T1000 (cell line): ENCODE measurements at places on chromosomes 5 and 9.

DNA sequence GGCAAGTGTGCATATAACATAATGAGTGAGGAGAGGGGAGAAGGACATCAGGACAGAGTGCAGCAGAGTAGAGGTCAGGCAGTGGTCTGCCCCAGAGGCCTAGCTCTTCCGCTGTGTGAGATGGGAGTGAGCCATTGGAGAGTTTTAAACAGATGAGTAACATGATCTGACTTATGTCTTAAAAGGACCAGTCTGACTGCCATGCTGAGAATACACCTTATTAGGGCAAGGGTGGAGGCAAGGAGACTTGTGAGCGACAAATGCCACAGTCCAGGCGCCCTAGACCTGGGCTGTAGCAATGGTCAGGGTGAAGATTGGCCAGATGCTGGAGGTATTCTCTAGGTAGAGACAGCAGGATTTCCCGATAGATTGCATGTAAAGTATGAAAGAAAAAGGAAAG is 83.1 kb downstream of the WWC1 start:
- no peak for DNase-seq

- no peak for DNase-seq
These were observed 5.1 kb downstream of the ARL14EPL start for GRCh38 chr5:116037236-116037822.

DNA sequence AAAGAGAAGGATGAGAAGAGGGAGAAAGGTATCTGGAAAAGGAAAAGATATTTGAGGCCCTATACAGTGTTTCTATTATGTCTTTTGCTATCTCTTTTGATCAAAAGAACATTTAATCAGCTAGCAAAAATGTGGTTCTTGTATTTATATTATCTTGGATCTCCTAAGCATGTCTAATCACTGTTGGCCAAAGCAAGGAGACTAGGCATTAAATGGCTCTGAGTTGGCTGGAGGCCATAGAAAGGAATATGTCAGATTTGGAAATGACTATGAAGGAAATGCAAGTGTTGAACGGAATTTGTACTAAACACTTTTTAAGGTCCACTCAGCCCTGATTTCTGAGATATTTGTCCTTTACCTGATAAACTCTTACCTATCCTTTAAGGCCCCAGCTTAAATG is 22.4 kb upstream of the THG1L start:
- DNase-seq: no peak

DNA sequence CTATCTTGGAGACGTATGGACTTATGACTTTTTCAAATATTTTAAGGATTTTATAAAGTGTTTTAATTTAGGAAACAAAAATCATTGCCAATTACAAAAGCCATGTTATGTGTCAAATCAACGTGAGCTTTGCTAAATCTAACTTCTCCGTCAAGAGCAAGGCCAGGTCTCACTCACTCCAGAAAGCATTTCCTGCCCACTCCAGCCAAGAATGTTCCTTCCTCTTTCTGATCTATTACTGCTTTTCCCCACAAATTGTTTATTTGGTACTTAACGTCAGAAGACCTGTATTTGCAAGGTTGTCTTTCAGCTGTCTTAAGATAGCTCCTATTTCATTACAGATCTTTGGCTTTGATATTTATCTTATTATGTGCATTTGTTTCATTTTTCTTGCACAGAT is 193.5 kb upstream of the HAPLN1 start:
- no peak for DNase-seq

DNA sequence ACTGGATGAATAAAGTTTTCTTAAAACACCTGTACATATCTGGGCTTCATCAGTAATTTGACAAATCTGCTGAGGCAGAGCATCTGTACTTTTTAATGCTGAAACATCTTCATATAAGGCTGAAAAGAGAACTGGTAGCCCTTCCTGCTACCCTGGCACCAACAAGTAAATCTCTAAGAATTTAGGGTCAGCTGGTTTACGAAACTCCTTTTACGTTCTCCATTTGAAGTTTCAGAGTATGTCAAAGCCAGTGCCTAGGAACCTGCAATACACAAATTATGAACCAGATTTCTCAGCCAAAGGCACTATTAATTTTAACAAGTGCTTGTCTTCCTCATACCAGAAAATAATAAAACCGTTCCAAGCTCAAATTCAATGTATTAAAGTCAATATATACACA is 3.8 kb downstream of the ZFAND5 start:
- DNase-seq: no peak

DNA sequence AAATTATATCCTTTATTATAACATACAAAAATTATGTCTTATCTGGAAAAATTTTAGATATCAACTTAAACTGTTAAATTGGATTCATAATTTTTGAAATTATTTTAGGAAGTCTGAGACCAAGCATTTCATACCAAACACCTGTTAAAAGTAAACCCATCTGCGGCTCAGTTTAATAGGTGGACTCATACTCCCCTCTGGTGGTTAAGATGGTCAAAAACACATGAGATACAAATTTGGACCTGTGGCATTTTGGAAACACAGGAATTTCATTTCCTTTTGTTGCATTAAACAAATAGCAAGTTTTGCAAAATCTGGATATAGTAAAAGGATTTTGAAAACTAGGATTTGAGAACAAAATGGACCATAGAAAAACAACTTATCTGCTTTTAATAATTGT is 53.7 kb downstream of the RGMB start:
- DNase-seq: no peak

- no peak for DNase-seq
These were observed 290.8 kb downstream of the MED10 start for GRCh38 chr5:6087576-6087975.

DNA sequence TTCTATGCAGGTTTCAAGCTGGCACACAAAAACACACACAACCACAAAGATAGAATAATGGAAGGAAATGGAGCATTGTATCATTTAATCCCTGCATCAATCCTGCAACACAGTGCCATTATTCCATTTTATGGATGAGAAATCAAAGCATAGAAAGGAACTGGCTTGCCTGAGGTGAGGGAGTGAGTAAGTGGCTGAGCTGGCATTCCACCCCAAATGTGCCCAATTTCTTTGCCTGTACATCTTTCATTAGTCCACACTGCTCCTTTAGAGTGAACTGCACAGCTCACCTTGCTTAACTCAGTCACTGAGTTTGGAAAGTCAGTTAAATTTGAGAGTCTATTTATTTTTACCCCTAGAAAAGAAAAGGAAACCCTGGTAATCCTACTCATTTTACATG is 28.9 kb downstream of the ZNF366 start:
- no peak for DNase-seq

DNA sequence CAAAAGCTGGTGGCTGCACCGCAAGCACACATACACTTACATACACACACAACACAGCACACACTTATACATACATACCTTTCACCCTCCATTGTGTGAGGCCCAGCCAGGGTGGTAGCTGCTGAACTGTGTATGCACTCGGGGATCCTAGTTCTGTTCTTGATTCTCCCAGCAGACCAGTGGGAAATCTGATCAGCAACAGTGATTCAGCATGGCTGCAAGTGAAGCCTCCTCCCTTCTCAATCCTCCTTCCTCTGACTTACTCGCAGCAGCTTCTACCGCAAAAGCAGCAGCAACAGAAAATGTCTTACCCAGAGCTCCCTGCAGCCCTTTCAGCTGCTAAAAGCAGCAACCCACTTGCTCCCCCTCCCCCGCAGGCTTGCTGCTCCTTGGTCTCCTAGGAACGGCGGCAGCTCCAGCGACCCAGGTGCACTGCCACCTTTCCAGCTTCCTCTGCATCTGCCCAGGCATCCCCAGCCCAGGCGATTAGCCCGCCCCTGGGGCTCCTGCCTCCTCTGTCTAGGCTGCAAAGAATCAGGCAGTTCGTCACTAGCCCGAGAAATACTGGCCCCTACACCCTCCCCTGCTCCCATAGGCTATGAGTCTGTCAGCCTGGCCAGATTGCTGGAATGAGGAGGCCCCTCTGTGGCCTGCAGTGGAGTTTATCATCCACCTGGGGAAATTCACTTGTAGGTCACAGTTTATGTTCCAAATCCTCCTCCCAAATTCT is at the start of gene KLHL3:
Gene KLHL3, minus strand, starts transcription at position 535 of the 730 bp plus-strand sequence. Its CDS starts 443 bp downstream, at position 92.
- no peak for DNase-seq

- peak; percentile 31 for DNase-seq
These were observed 46.3 kb downstream of the PTCD2 start for GRCh38 chr5:72366324-72366976.

GRCh38 chr5:31986101-31986500 is 188.0 kb downstream of the GOLPH3 start:
- no peak for DNase-seq

GRCh38 chr5:143274952-143275351 is 128.5 kb downstream of the NR3C1 start:
- no peak for DNase-seq

GRCh38 chr9:136995772-136996311 is 526 bp downstream of the CLIC3 start:
- DNase-seq: no peak

DNA sequence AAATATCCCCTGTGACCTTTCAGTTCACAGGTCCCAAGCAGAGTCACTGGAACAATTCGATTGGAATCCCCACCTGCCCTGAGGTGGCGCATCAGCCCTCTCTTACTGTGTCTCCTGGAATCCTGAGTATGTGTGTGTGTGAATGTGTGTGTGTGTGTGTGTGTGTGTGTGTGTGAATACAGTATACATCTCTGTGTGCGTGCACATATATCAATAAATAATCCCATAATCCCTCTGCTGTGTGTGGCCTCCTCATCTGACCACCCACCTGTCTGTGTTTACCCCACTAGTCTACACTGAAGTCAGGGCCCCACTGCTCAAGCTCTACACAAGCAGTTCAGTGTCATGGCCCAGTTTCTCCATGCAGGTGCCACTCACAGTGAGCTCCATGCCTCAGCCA is 187.4 kb downstream of the ERCC6L2 start:
- DNase-seq: no peak

DNA sequence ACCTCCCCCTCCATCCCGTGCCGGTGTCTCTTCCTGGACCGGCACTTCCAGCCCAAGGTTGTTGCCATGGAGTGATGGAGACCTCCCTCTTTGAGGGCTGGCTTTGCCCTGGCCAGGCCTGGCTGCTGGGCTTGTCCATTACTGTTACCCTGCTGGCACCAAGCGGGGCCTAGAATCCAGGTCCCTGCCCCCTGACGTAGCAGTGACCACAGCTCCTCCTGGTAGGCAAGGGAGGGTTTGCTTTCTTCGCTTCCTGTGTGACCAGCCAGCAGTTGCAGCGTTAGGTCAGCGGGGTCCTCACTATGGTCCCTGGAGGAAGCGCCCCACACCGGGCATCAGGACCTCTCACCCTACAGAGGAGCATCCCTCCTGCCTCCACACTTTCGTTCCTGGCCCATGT is 146.7 kb upstream of the COL5A1 start:
- no peak for DNase-seq

GRCh38 chr5:103918668-103919367 is 356.2 kb upstream of the NUDT12 start:
- peak; percentile 3 for DNase-seq
